CD8-positive, alpha-beta memory T cell (primary cell): ENCODE measurements at places on chromosomes 16 and 17. TPM values are rescaled to one million over a fixed set of nuclear protein-coding genes. Genes with fewer than 3 reads are reported as not detected.

- H3K36me3 ChIP-seq = peaks cover 5% of the 10 kb centered on the region
- H3K4me1 ChIP-seq = peaks cover 23% of the 10 kb centered on the region
- no peaks in the 10 kb centered on the region for H3K27me3 ChIP-seq
- H3K4me3 ChIP-seq = no peak overlapping the region
Measured at GRCh38 chr17:35496451-35497290, 40.8 kb downstream of the SLFN12L start.

DNA sequence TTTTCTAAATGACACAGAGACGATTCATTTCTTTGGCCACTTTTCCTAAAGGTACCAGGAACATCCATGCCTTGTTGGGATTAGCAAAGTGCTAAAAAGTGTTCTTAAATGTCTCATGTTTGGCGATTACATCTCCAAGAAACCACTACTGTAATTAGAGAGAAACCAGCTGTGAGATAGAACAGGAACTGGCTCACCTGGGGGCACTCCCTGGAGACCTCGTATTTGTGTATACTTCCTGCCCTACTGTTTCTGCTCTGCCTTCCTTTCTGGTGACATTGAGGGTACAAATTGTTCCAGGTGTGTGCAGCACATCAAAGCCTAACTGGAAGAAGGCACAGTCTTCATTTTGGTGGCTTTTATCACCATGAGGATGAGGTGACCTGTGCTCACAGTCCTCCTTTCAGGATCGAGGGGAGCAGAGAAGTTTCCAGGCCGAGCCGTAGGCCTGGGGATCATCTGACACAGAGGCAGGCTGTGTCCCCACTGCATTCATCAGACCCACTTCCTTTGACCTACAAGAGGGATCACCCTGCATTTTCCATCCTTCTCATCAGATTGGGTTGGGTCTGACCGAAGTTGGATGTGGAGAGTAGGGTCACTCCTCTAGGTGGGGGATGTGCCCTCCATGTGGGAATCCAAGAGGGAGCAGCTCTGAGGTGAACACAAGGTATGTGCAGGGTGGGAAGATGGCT, 23.7 kb downstream of the CCL4 start:
- no peak overlapping the region for H3K4me3 ChIP-seq
- H3K27me3 ChIP-seq = no peaks in the 10 kb centered on the region
- H3K4me1 ChIP-seq = peaks cover 15% of the 10 kb centered on the region

- no peak overlapping the region for H3K4me3 ChIP-seq
- no peak for DNase-seq
- H3K27me3 ChIP-seq = no peaks in the 10 kb centered on the region
- no peak overlapping the region for H3K27ac ChIP-seq
Measured at GRCh38 chr16:84833144-84833500, 13.3 kb downstream of the CRISPLD2 start.

GRCh38 chr16:22018559-22018958, 10.6 kb downstream of the MOSMO start:
- no peaks in the 10 kb centered on the region for H3K27me3 ChIP-seq
- DNase-seq = no peak
- H3K27ac ChIP-seq = no peak overlapping the region
- no peaks in the 10 kb centered on the region for H3K4me1 ChIP-seq
- H3K36me3 ChIP-seq = no peaks in the 10 kb centered on the region

GRCh38 chr16:12578001-12578400, 225.7 kb downstream of the CPPED1 start:
- no peak overlapping the region for H3K27ac ChIP-seq
- no peaks in the 10 kb centered on the region for H3K4me1 ChIP-seq
- no peak overlapping the region for H3K4me3 ChIP-seq
- H3K36me3 ChIP-seq = no peaks in the 10 kb centered on the region
- no peak for DNase-seq
- H3K27me3 ChIP-seq = no peaks in the 10 kb centered on the region

DNA sequence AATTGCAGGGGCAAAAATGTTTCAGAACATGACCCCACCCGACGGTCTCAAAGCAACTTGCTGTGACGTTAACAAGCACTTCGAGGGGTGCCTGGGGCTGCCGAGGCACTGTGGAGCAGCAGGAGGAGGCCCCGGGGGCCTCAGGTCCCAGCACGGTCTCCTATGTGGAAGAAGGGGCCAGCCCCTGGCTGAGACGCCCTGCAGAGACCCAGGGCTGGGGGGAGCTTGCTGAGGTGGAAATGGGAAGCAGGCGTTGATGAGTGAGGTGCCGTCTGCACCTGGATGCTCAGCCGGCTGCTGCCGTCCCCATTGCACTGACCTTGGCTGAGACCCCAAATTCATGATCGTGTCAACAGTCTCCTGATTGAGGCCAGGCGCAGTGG, 46.5 kb downstream of the NT5M start:
- no peak overlapping the region for H3K27ac ChIP-seq
- H3K4me1 ChIP-seq = no peaks in the 10 kb centered on the region
- H3K27me3 ChIP-seq = no peaks in the 10 kb centered on the region
- no peaks in the 10 kb centered on the region for H3K36me3 ChIP-seq
- DNase-seq = no peak

GRCh38 chr17:44351961-44352827, 7.1 kb downstream of the GRN start:
- H3K4me1 ChIP-seq = peaks cover 3% of the 10 kb centered on the region
- H3K4me3 ChIP-seq = no peak overlapping the region
- DNase-seq = no peak
- H3K27me3 ChIP-seq = no peaks in the 10 kb centered on the region
- no peak overlapping the region for H3K27ac ChIP-seq

DNA sequence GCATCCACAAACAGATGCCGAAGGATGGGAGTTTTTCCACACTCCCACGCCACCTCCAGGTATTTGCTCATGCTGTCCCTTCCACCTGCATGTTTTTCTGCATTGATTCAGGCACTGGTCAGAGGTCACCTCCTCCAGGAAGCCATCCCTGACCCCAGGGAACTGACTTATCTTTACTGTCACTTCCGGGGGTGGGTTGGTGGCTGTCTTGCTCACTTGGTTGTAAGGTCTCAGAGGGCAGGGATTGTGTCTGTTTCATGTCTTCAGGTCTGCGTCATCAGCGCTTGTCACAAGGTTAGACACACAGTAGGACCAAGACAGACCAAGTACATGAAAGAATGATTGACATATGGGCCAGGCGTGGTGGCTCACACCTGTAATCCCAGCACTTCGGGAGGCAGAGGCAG, 1.9 kb upstream of the IL4R start:
- no peak for DNase-seq
- no peaks in the 10 kb centered on the region for H3K36me3 ChIP-seq
- H3K27ac ChIP-seq = no peak overlapping the region
- H3K4me1 ChIP-seq = peaks cover 31% of the 10 kb centered on the region
- H3K4me3 ChIP-seq = no peak overlapping the region

- no peak overlapping the region for H3K4me3 ChIP-seq
- no peaks in the 10 kb centered on the region for H3K4me1 ChIP-seq
- no peaks in the 10 kb centered on the region for H3K36me3 ChIP-seq
- H3K27ac ChIP-seq = no peak overlapping the region
- no peak for DNase-seq
- H3K27me3 ChIP-seq = no peaks in the 10 kb centered on the region
Measured at GRCh38 chr17:65850486-65850885, 289.0 kb upstream of the AXIN2 start.

DNA sequence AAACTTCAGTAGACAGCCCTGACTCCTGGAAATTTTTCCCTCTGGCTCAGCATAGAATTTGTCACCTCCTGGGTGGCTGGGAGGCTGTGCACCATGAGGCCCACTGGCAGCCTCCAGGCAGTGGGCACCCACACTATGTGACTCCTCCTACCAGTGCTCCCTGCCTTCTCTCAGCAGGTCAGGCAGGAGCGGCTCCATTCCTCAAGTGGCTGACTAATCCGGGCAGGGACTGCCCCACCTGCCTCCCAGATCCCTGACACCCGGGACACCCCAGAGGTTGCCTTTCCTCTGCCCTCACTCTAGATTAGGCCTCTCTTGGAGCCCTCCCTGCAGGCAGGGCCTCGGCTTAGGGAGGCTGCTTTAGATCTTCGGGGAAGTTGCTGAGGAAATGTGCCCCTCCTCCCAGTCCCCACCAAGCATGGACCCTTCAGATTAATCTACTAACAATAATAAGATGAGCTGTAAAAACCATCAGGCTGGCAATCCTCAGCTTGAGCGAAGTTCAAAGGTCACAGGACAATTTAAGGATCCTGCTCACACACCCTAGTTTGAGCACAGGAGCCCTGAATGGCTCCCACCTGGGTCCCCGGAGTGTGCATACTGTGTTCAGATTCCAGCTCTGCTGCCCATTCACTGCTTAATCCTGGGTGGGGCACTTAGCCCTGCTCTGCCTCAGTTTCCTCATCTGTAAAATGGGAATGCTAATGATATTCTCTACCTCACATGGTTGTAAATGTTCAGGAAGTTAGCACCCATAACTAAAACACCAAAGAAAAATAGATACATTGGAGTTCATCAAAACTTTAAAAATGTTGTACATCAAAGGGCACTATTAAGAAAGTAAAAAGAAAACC, 10.0 kb upstream of the MYCBPAP start:
- no peaks in the 10 kb centered on the region for H3K36me3 ChIP-seq
- H3K27me3 ChIP-seq = no peaks in the 10 kb centered on the region
- no peak overlapping the region for H3K4me3 ChIP-seq
- DNase-seq = no peak

The TMEM220 gene
- 1.1 TPM for total RNA-seq

The KRTAP1-5 gene
- not detected for total RNA-seq

The MRPS34 gene
- total RNA-seq = 176 TPM
